ENCODE measurements at places on chromosomes 2 and 18.

GRCh38 chr2:238713198-238713826 is 134.6 kb upstream of the TWIST2 start:
- DNase-seq = no peak

GRCh38 chr2:237733677-237734300 is 64.8 kb upstream of the RBM44 start:
- DNase-seq = no peak

DNA sequence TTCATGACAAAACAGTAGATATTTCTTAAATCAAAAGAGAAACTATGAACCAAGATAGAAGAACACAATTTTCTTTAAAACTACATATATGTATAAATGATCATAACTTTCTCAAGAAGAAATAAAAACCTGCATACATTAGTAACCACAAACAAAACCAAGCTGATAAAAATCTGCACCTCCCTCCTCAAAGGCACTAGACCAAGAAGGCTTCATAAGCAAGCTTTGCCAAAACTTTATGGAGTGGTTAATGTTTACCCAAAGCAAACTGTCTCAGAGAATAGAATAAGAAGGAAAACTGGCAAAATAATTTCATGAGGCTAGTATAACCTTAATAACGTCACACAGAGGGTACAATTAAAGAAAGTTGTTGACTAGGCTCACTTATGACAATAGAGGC is 138.3 kb downstream of the ZBTB7C start:
- peak; percentile 58 for DNase-seq

GRCh38 chr18:3061581-3062312 is 48.8 kb upstream of the LPIN2 start:
- DNase-seq = no peak
